Fibroblast of skin of abdomen (primary cell): ENCODE measurements at places on chromosomes 2 and 18.

GRCh38 chr2:237869343-237870102 lies 10.1 kb downstream of the RAMP1 start:
- no peak for DNase-seq

DNA sequence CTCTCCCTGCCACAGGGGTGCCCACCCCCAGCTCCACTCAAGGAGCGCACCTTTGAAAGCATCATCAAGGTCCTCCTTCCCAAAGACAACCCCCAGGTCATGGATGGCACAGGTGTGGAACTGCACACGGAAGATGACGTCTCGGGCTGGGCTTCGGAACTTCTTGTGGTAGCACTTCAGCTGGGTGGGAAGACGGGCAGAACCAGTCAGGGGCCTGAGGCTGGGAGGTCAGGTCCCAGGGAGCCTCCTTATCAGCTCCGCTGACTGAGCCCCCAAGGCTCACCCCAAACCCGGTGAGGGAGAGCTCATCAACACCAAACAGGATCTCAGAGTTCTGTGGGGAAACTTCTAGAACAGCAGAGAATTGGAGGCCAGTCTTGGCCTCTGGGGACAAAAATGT lies 117.8 kb downstream of the TNS1 start:
- no peak for DNase-seq

GRCh38 chr18:59308938-59309260 lies 9.6 kb downstream of the CPLX4 start:
- DNase-seq: no peak

- no peak for DNase-seq
Observed at GRCh38 chr2:236214376-236214995, 46.3 kb upstream of the GBX2 start.

GRCh38 chr2:241198381-241199279 lies 10.2 kb downstream of the ANO7 start:
- no peak for DNase-seq

GRCh38 chr2:189214484-189214883 lies 34.9 kb upstream of the COL5A2 start:
- no peak for DNase-seq

DNA sequence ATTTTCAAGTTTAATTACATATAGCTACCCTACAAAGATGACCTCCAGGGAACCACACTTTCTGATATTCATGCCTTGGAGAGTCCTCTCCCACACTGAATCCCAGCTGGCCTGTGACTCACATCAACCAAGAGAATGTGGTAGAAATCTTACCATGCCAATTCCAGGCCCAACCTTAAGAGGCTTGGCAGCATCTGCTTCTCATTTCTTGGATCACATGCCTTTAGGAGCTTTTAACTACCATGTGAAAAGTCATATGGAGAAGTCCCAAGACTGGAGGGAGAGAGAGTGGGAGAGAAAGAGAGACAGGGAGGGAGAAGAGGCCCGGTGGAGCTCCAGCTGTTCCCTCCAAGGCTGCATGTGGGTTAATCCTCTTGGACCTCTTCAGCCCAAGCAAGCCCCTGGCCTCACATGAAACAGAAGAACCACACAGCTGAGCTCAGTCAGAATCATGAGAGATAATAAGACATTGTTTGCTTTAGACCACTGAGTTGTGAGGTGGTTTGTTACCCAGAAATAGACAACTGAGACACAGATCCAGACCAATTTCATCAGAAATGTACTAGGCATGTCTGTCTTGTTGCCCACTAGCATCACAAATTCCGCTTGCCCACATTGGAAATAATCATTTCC lies 190.7 kb downstream of the MTCL1 start:
- DNase-seq: peak; percentile 87

DNA sequence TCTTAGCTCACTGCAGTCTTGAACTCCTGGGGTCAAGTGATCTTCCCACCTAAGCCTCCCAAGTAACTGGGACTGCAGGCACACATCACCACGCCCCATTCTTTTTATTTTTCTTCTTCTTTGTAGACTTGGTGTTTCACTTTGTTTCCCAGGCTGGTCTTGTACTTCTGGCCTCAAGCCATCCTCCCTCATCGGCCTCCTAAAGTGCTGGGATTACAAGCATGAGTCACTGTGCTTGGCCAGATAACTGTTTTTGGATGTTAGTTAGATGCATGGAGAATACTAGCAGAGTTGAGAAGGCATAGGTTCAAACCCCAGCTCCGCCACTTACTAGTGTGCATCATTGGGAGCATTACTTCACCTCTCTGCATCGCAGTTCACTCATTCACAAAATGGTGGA lies 88.3 kb downstream of the TXNL1 start:
- no peak for DNase-seq

- no peak for DNase-seq
Observed at GRCh38 chr2:114057638-114058037, 167.7 kb downstream of the ACTR3 start.

- DNase-seq: no peak
Observed at GRCh38 chr2:240953426-240954410, 44.7 kb upstream of the SNED1 start.

- no peak for DNase-seq
Observed at GRCh38 chr2:9145752-9146430, 60.7 kb upstream of the ASAP2 start.

- DNase-seq: no peak
Observed at GRCh38 chr2:234275515-234275914, 221.4 kb downstream of the ARL4C start.
